ENCODE measurements at places on chromosomes 2 and 18.

- H3K4me3 ChIP-seq: no peak overlapping the region
- no peaks in the 10 kb centered on the region for H3K27me3 ChIP-seq
- peaks cover 4% of the 10 kb centered on the region for H3K4me1 ChIP-seq
- H3K27ac ChIP-seq: peak overlapping the region; percentile 68
- H3K36me3 ChIP-seq: 0 out of 3 replicates have a peak, but pooled peaks cover 3% of the 10 kb centered on the region
- DNase-seq: no peak
Observed at GRCh38 chr18:62939433-62939832, 224.1 kb downstream of the PHLPP1 start.

DNA sequence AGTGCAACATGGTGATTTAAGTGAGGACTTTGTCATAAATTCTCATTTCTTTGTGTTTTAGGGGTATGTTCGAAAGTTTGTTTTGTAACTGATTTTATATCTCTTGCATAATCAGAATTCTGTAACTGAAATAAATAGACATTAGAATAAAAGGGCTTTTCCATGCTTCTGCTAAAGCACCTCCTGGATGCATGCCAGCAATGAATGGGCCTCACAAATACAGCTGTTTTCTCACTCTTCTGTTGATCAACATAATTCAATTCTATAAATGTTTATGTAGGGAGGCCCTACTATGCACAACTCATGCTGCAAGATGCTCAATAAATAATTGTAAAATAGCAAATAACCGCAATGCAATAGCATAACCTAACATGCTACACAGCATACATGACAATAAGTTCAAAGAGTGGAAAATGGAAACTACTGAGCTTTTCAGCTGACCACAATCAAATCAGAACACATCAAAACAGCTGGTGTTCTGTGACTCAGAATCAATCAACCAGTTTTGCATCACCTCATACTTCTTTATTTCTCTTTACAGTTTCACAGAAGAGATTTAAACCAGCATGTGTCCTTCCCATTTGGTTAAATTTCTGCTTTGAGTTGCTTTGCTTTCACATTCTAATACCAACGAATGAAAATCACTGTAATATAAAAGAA lies 11.0 kb downstream of the CDH7 start:
- H3K27me3 ChIP-seq: no peaks in the 10 kb centered on the region
- H3K36me3 ChIP-seq: no peaks in the 10 kb centered on the region
- no peaks in the 10 kb centered on the region for H3K4me1 ChIP-seq
- H3K27ac ChIP-seq: no peak overlapping the region

- H3K27ac ChIP-seq: no peak overlapping the region
- H3K4me3 ChIP-seq: no peak overlapping the region
- no peaks in the 10 kb centered on the region for H3K36me3 ChIP-seq
- DNase-seq: no peak
- no peaks in the 10 kb centered on the region for H3K27me3 ChIP-seq
Observed at GRCh38 chr18:59986139-59986538, 86.3 kb downstream of the PMAIP1 start.

- no peak overlapping the region for H3K4me3 ChIP-seq
- no peak overlapping the region for H3K27ac ChIP-seq
- peak; percentile 4 for DNase-seq
- H3K36me3 ChIP-seq: no peaks in the 10 kb centered on the region
- H3K27me3 ChIP-seq: no peaks in the 10 kb centered on the region
Observed at GRCh38 chr2:121746071-121746578, 9.3 kb upstream of the TSN start.

- H3K4me1 ChIP-seq: no peaks in the 10 kb centered on the region
- H3K27ac ChIP-seq: no peak overlapping the region
- no peaks in the 10 kb centered on the region for H3K36me3 ChIP-seq
- no peak overlapping the region for H3K4me3 ChIP-seq
Observed at GRCh38 chr2:149781263-149781808, 193.8 kb upstream of the MMADHC start.

GRCh38 chr2:157181234-157181633 lies 76.3 kb upstream of the GALNT5 start:
- H3K4me3 ChIP-seq: no peak overlapping the region
- H3K4me1 ChIP-seq: peaks cover 20% of the 10 kb centered on the region
- no peaks in the 10 kb centered on the region for H3K36me3 ChIP-seq
- H3K27ac ChIP-seq: peak overlapping the region; percentile 72

GRCh38 chr2:45957533-45958227 lies 306.2 kb downstream of the PRKCE start:
- no peaks in the 10 kb centered on the region for H3K36me3 ChIP-seq
- no peak for DNase-seq
- H3K4me1 ChIP-seq: no peaks in the 10 kb centered on the region
- H3K27me3 ChIP-seq: peaks cover 18% of the 10 kb centered on the region
- H3K4me3 ChIP-seq: no peak overlapping the region

DNA sequence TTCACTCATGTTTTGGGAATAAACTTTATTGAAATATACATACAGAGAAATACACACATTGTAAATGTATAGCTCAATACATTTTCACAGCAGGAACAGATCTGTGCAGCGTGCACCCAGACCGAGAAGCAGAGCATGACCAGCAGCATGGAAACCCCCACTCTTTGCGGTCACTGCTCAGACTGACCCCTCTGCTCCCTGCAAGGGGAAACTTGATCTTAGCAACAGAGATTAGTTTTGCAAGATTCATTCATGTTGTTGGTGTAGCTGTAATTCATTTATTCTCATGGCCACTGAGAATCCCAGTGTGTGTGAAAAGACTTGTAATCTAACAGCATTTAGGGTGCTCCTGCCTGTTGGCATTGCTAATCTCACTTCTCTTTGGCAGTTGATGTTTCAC lies 35.2 kb downstream of the LPIN1 start:
- no peak for DNase-seq
- no peak overlapping the region for H3K4me3 ChIP-seq
- H3K36me3 ChIP-seq: peaks cover 86% of the 10 kb centered on the region
- H3K27ac ChIP-seq: no peak overlapping the region

- no peak for DNase-seq
- H3K4me3 ChIP-seq: peak overlapping the region; percentile 86
- peaks cover 25% of the 10 kb centered on the region for H3K4me1 ChIP-seq
- H3K36me3 ChIP-seq: peaks cover 3% of the 10 kb centered on the region
- peak overlapping the region; percentile 74 for H3K27ac ChIP-seq
Observed at GRCh38 chr2:108535357-108535631, 1.0 kb downstream of the LIMS1 start.

- peaks cover 28% of the 10 kb centered on the region for H3K27me3 ChIP-seq
Observed at GRCh38 chr2:104658904-104659591, 194.9 kb upstream of the POU3F3 start.

- H3K36me3 ChIP-seq: peaks cover 12% of the 10 kb centered on the region
- H3K4me1 ChIP-seq: peaks cover 46% of the 10 kb centered on the region
- H3K27ac ChIP-seq: peak overlapping the region; percentile 81
- H3K27me3 ChIP-seq: no peaks in the 10 kb centered on the region
Observed at GRCh38 chr2:130380096-130380934, 24.5 kb downstream of the PTPN18 start.

DNA sequence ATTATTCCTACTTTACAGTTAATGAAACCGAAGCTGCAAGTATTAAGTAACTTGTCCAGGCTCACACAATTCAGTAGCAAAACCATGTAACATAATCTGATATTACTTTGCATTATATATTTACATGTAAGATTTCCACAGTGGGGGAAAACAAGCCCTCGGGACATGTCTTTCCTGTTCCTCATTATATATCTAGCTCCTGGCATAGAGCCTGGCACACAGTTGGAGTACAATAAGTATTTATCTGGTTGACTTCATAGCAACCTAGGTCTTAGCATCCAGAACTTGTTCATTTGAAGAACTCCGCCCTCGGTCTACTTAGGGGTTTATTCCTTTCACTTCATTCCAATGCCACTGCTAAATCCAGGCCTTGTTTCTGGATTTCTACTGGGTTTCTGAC lies 1.6 kb upstream of the RBM45 start:
- DNase-seq: no peak
- H3K36me3 ChIP-seq: no peaks in the 10 kb centered on the region
- peaks cover 16% of the 10 kb centered on the region for H3K4me1 ChIP-seq
- H3K4me3 ChIP-seq: no peak overlapping the region
- H3K27ac ChIP-seq: no peak overlapping the region
- H3K27me3 ChIP-seq: no peaks in the 10 kb centered on the region

DNA sequence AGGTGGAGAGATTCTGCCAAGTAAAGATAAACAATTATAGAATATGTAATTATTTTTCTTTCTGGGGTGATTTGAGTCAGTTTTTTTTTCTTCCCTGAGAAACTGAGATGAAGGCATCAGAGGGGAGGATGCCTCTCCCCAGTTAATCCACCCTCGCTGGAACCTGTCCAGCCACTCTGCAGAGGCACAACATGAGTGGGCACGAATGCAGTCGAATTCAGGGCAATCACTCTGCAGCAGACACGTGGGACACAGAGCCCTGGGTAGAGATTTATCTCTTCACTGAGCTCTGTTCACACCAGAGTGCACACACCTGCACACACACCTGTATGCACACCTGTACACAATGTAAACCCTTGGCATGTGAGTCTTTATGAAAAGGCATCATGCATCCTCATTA lies 154.2 kb downstream of the DCDC2C start:
- DNase-seq: no peak
- no peak overlapping the region for H3K4me3 ChIP-seq
- H3K36me3 ChIP-seq: no peaks in the 10 kb centered on the region
- H3K27ac ChIP-seq: no peak overlapping the region

DNA sequence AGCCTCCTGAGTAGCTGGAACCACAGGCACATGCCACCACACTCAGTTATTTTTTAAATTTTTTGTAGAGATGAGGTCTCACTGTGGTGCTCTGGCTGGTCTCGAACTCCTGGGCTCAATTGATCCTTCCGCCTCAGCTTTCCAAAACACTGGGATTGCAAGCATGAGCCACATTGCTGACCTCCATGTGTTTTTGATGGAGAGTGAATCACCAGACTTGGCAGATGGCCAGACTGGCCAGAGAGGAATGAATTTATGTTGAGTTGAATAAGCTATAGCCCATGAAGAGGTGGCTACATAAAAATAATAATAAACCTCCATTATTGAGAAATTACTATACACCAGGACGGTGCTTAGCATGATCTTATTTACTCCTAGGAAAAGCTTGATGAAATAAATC lies 91.5 kb downstream of the MREG start:
- H3K27ac ChIP-seq: no peak overlapping the region
- no peaks in the 10 kb centered on the region for H3K27me3 ChIP-seq
- no peaks in the 10 kb centered on the region for H3K4me1 ChIP-seq

DNA sequence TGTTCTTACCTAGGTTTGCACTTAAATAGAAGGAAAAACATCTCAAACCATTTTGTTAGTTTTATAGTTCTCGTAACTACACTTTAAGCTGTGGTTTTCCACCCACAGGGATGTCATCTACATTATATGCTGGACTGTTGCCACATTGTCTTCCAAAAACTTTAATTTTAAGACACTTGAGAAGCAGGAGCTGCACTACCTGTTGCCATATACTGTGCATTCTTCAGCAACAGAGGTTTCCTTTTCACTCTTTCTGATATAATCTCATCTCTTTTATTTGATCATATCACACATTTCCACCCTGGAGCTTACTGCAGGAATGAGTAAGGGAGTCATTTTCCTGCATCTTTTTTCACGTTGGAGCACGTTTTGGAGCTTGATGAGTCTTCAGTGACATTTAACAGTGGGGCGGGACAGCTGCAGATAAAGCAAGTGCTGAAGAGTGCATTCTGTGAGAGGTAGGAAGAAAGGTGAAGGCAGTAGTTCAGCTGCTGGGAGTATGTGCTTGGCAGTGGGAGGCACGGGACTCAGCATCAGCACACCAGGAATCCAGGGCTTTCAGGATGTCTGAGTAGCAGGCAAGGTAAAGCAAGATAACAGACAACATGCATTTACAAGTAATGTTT lies 3.8 kb downstream of the LIMS1 start:
- no peak for DNase-seq
- no peak overlapping the region for H3K4me3 ChIP-seq
- peaks cover 21% of the 10 kb centered on the region for H3K36me3 ChIP-seq
- peaks cover 10% of the 10 kb centered on the region for H3K4me1 ChIP-seq

- H3K4me1 ChIP-seq: no peaks in the 10 kb centered on the region
- no peak overlapping the region for H3K4me3 ChIP-seq
- H3K36me3 ChIP-seq: no peaks in the 10 kb centered on the region
- H3K27ac ChIP-seq: no peak overlapping the region
- H3K27me3 ChIP-seq: 0 out of 3 replicates have a peak, but pooled peaks cover 3% of the 10 kb centered on the region
Observed at GRCh38 chr2:152415231-152415642, 80.3 kb downstream of the FMNL2 start.

DNA sequence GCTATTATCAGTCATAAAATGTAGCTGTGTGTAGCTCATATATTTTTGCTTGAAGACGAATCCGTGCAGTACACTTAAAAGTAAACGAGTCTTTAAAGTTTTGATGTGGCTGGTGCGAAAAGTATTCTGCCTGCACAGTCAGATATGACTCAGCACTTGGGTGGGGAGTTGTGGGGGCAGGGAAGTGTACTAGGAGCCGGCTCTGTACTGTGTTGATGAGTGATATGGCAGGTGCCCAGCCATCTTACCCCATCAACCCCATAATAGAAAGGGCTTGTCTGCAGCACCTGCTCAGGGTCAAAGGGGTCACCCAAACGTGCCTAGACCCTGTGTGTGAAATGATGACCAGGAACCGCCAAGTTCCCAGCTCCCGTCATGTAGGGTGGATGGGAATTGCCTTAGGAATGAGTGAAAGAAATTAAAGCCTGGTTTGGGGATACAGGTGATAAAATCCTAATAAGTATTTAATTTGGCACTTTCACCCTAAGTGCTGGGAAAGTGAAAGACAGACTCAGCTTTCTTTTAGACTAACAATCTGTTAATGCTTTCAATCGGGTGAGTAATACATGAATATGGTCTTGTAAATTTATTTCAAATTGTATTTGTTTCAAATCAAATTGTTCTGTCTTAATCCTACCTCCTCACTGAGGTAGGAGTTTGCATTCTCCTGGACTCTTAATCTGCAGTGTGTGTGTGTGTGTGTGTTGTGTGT lies 48.0 kb downstream of the BCL2L11 start:
- peaks cover 8% of the 10 kb centered on the region for H3K27me3 ChIP-seq
- peaks cover 25% of the 10 kb centered on the region for H3K36me3 ChIP-seq
- peak; percentile 85 for DNase-seq
- peak overlapping the region; percentile 7 for H3K27ac ChIP-seq
- H3K4me3 ChIP-seq: no peak overlapping the region

GRCh38 chr2:211930331-211930730 lies 608.3 kb downstream of the ERBB4 start:
- H3K4me3 ChIP-seq: no peak overlapping the region
- no peaks in the 10 kb centered on the region for H3K27me3 ChIP-seq
- no peak for DNase-seq
- H3K4me1 ChIP-seq: no peaks in the 10 kb centered on the region
- no peak overlapping the region for H3K27ac ChIP-seq
- no peaks in the 10 kb centered on the region for H3K36me3 ChIP-seq

GRCh38 chr2:235564066-235564465 lies 70.2 kb downstream of the AGAP1 start:
- no peak overlapping the region for H3K27ac ChIP-seq
- no peaks in the 10 kb centered on the region for H3K36me3 ChIP-seq
- H3K27me3 ChIP-seq: no peaks in the 10 kb centered on the region
- peaks cover 11% of the 10 kb centered on the region for H3K4me1 ChIP-seq

- no peak overlapping the region for H3K27ac ChIP-seq
- H3K27me3 ChIP-seq: peaks cover 11% of the 10 kb centered on the region
- H3K4me3 ChIP-seq: no peak overlapping the region
- no peak for DNase-seq
- H3K36me3 ChIP-seq: no peaks in the 10 kb centered on the region
- peaks cover 8% of the 10 kb centered on the region for H3K4me1 ChIP-seq
Observed at GRCh38 chr18:75167759-75168618, 41.0 kb downstream of the PTGR3 start.
